ENCODE measurements at places on chromosomes 6 and 20. TPM values are rescaled to one million over a fixed set of nuclear protein-coding genes. Genes with fewer than 3 reads are reported as not detected.

DNA sequence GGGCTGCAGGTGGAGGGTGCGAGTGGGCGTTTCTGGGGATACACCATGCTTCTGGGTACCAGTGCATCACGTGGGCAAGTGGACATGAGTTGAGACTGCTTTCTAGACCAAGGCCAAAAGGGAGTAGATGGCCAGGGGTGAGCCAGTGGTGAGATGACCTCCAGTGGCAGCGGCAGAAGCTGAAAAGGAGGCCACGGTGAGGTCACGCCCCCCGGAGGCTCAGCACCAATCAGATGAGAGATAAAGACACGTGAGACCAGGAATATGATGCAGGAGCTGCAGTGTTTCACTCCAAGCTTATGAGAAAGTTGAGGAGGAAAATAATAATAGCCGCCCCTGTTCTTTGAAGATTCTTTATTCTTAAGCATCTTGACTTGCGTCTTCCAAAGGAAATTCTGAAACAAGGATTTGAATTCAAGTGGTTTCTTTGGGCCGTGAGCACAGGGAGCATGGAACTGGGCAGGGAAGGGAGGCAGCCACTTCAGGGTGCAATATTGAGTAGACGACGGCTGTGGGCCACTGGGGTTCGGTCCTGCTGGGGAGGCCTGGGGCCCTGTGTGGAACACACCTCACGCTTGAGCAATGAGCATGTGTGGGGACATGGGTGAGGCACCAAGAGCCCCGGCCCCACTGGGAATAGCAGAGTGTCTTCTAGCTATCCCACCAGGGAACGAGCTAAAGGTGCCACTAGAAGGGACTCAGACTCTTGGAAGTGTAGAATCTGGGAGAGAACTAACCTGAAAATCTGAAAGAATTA, 156.7 kb upstream of the LRFN2 start:
- no peak for DNase-seq

DNA sequence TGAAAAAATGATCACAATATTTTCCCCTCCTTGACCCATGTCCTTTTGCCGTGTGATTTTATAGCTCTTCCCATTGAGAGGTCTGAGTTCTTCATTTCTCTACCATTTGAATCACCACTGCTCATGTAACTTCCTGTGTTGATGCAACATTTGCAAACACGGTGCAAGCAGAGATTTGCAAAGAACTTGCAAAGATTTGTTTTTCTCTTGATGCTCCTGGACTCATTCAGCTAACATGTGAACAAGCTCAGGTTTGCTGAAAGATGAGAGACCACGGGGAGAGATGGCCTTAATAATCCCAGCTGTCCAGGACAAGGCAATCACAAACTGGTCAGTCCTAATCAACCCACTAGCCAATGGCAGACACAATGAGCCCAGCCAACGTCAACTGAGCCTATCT, 8.6 kb downstream of the VNN2 start:
- no peak for DNase-seq

- no peak for DNase-seq
These were observed 214.3 kb upstream of the MYLIP start for GRCh38 chr6:15914553-15914952.

DNA sequence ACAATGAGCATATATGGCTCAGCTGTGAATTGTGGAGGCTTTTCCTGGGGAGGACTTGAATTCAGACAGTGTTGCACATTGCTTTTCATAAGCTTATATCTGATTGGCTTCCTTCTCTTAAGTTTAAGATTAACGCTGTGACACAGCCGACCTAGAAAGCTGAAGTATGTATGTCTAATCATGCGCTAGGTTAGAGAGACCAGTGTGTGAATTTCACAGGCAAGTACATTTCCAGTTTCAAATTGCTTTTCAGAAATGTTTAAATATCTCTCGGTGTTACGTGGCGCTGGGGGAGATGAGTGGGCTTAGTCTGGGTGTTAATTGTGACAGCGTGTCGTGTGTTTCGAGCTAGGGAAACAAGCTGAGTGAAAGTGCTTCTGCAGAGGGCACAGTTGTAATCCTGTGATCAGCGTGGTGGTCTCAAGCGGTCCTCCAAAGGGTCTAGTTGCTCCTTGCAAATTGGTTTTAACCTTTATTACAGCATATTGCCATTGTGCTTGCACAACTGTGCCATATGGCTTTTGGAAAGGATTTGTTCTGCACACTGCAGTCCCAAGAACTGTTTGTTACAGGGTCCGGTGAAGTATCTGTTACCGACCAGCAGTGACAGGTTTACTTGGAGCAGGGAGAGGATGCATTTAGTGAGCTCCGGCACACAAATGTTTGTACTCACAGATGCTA, 166.6 kb downstream of the SASH1 start:
- DNase-seq, result no peak

- DNase-seq, result no peak
These were observed 109.9 kb downstream of the POPDC3 start for GRCh38 chr6:105069821-105070445.

DNA sequence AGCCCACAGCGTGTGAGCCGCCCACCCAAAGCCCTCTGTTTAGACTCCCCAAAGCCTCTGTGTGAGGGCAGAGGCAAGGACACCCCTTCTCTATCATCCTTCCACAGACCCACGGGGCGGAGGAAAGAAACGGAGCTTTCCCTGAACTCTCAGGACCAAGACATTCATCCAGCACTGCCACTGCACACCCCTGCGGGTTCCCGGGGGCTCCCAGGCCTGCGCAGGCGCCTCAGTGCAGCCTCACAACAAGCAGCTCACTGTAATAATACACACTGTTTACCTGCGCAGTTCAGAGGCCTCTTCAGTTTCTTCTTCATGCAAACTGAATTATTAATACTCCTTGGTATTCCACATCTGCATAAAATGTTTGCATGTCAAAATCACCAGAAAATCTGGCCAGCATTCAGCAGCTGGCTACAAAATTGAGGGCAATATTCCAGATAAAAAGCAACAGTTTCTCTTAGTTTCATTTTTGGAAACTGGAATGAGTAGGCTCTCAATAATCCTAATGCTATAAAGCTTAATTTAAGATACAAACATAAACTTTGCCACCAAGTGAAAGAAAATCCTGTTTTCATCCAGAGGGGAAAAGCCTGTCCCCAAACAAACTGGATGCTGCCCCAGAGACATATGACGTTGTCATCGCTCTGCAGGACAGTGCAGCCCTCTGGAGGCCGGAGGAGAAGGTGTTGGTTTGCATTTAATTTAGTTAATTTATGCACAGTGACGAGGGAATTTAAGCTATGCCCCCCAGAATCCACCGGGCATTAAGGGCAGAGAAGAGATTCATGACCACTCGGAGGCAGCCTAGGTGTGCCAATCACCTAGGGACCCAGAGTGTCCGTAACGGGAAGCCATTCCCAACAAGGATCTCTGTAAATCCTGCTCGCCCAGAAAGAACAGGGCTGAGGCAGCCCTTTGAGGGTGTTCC, 45.3 kb downstream of the NINL start:
- DNase-seq, result no peak

DNA sequence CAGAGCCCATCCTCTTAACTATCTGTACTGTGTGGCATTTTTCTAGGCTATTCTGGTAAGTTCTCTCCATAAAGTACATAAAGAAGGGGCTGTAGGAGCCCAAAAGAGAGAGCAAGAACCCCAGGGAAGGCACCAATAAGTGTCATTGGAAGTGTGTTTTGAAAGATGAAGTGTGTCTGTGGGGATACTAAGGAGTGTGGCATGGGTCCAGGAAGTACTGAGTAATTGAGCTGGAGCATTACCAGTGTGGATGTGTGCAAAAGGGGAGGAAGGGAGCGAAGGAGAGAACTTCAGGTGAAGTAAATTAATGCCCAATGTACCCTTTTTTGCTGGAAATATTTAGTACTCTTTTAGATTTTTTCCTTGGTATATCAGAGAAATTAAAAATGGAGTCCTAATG, 63.9 kb downstream of the KCNS1 start:
- DNase-seq, result no peak

- no peak for DNase-seq
These were observed 323.4 kb downstream of the BTBD3 start for GRCh38 chr20:12241065-12241464.

- DNase-seq, result no peak
These were observed 74.4 kb downstream of the MBOAT1 start for GRCh38 chr6:20137837-20138236.

DNA sequence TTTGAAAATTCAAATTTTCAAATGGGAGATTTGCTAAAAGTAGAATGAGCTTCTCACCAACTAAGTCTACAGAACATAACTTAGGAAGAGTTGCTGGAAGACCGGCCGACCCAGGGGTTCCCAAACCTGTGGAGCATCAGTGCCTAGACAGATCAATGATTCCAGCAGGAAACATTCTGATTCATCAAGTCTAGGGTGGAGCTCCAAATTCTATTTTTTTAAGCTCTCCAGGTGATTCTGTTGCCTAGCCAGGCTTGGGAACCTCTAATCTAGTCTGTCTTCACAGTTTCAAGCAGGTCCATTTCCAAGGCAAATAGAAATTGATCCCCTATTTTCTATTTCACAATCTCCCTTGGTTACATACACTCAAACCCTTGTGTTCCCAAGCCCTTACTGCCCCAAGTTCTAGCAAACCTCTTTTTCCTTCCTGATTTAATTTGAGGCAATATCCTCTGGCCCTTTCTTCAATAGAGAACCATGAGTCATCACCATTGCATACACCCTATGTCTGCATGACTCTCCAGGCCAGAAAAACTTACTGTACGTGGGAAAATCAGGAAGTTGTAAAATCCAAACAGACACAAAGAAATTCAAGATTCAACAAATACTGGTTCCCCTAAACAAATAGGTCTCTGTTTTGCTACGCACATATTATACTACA, 8.9 kb downstream of the ATXN1 start:
- DNase-seq, result no peak

- no peak for DNase-seq
These were observed 9.4 kb downstream of the CDK5RAP1 start for GRCh38 chr20:33391722-33392415.

- no peak for DNase-seq
These were observed 74.5 kb upstream of the TRAF3IP2 start for GRCh38 chr6:111680015-111680712.

GRCh38 chr6:46736906-46737305, 1.7 kb upstream of the PLA2G7 start:
- no peak for DNase-seq

GRCh38 chr20:4625687-4626086, 96.0 kb upstream of the PRND start:
- no peak for DNase-seq

- DNase-seq, result no peak
These were observed 34.9 kb downstream of the COL12A1 start for GRCh38 chr6:75170691-75171560.

DNA sequence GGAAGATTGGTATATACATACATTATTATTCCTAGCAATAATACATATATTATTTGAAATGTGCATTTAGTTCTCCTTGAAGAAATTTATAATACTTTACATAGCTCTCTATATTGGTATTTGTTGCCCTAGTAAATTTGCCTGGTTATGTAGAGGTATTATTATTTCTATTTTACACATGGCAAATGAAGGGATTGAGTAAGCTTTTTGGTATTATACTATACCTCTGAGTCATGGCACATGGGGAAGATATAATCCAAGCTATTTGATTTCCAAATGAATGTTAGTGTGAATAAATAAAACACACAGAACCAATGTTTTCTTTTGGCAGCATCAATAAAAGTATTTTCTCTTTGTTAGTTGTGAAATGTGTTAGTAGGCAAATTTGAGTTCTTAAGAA, 409.6 kb upstream of the SLC35B3 start:
- DNase-seq, result no peak

DNA sequence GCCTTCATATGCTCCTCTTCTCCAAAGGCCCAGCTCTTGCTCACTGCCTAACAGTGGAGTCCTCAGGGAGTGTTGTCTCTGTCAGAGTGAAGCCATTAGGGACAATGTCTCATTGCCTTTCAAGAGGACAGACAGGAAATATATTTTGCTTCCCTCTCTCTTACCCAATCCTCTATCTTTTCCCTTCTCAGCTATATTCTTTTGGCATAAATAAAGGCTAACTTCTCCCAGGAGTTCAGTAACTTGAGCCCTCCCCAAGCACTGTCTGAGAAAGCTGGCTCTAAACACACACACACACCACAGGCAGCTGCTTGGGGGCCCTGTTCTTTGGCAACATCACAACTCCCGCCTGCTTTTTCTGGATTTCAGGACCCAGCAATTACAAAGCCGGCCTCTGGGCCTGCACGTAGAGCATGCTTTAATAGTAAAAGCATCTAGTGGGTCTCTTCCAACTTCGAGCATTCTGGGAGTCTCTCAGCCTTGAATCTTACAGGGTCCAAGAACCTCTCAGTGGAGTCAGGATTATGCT, 34.7 kb upstream of the LAMA4 start:
- no peak for DNase-seq

GRCh38 chr6:41568585-41569384, 22.6 kb downstream of the FOXP4 start:
- no peak for DNase-seq

GRCh38 chr6:170006900-170007467, 255.6 kb downstream of the ERMARD start:
- DNase-seq, result peak; percentile 39

- DNase-seq, result no peak
These were observed 47.4 kb upstream of the PAK5 start for GRCh38 chr20:9886227-9886626.

GRCh38 chr6:34196833-34197195, 39.9 kb upstream of the HMGA1 start:
- DNase-seq, result no peak

GRCh38 chr6:147689398-147689797, 180.9 kb downstream of the SAMD5 start:
- no peak for DNase-seq

DNA sequence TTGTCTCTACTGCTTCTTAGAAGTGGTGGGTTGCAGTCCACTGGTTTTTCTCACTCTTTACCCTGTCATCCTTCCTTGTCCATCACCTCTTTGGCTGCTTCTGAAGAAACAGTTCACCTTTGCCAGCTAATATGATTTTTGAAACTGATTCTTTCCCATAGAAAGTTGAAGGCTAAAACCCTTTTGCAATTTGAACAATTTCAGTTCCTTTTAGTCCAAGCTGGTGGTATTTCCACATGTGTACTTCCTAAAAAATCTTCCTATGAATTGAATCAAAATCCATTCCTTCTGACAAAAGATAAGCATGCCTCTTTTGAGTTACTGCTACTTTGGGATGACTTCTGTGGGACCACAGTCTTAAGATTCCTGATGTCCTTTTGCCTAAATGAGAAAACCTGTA, 210.0 kb upstream of the MAN1A1 start:
- DNase-seq, result no peak

The HLA-F gene
- total RNA-seq, result not detected

The THEMIS gene
- not detected for total RNA-seq

The PNISR gene
- 213 TPM for total RNA-seq

The TMC2 gene
- total RNA-seq, result not detected

The SLC17A9 gene
- 8.3 TPM for total RNA-seq

The ARHGAP40 gene
- not detected for total RNA-seq

The BTNL2 gene
- total RNA-seq, result not detected

The DEFB132 gene
- total RNA-seq, result not detected

The CST2 gene
- not detected for total RNA-seq

The CD93 gene
- total RNA-seq, result 0.04 TPM

The SMIM26 gene
- 61.0 TPM for total RNA-seq

The FUT9 gene
- total RNA-seq, result 1.5 TPM

The PRR18 gene
- 0.93 TPM for total RNA-seq

The ENPP5 gene
- 13.4 TPM for total RNA-seq

The C4A gene
- total RNA-seq, result 13.1 TPM

Measured in progenitor cell of endocrine pancreas (in vitro differentiated cells).